Naive thymus-derived CD4-positive, alpha-beta T cell (primary cell): ENCODE measurements at places on chromosomes 6 and 20. TPM values are rescaled to one million over a fixed set of nuclear protein-coding genes. Genes with fewer than 3 reads are reported as not detected.

The BICRAL gene
- 26.5 TPM for total RNA-seq

The ARHGAP18 gene
- 1.5 TPM for total RNA-seq

The PROKR2 gene
- total RNA-seq = not detected

The TINAG gene
- total RNA-seq = not detected in 2 replicates

The VGLL2 gene
- not detected for total RNA-seq

The TMC2 gene
- total RNA-seq = not detected in 2 replicates

The RIPPLY2 gene
- total RNA-seq = not detected

The F13A1 gene
- 42.2 TPM for total RNA-seq

The TREM1 gene
- total RNA-seq = not detected

The RIN2 gene
- total RNA-seq = 20.8 TPM

The KCNQ5 gene
- 7.2 TPM for total RNA-seq

The BTN1A1 gene
- total RNA-seq = not detected

The PAK5 gene
- total RNA-seq = not detected

The CTCFL gene
- not detected for total RNA-seq

The EIF6 gene
- 35.4 TPM for total RNA-seq

The RSPO3 gene
- total RNA-seq = not detected

The POU3F2 gene
- not detected for total RNA-seq

The HLA-DQB2 gene
- total RNA-seq = not detected

The DSE gene
- total RNA-seq = 7.7 TPM

The LY6G5B gene
- 27.7 and 29.1 TPM in 2 replicates for total RNA-seq

The CENPW gene
- 1.2 TPM for total RNA-seq

The SLC17A1 gene
- not detected for total RNA-seq

The ZSCAN9 gene
- 0.84 TPM for total RNA-seq

The ATP6V1G2 gene
- 4.8 TPM for total RNA-seq

The GATA5 gene
- not detected for total RNA-seq

The POU5F1 gene
- not detected for total RNA-seq

The NKAIN4 gene
- not detected for total RNA-seq

The RHAG gene
- total RNA-seq = not detected

The WFDC13 gene
- total RNA-seq = not detected

The ADGRF5 gene
- total RNA-seq = not detected

The TRIM15 gene
- total RNA-seq = not detected
